ENCODE measurements at places on chromosomes 16 and 17. TPM values are rescaled to one million over a fixed set of nuclear protein-coding genes. Genes with fewer than 3 reads are reported as not detected.

DNA sequence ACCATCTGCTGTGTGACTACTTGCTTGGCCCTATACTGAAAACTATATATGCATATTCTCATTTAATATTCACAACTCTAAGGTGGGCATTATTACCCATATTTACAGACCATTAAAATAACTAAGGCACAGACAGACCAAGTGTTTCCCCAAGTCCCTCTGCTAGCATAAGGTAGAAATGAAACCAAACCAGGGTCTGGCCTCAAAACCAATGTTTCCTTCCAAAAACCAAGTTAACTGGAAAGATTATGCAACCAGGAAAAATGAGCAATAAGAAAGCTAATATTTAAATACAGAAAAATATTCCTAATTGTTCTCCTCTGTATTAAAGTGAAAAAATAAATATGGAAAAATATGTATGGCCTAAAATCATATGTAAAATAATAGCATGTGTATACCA is 50.1 kb downstream of the XPO6 start:
- no peak for DNase-seq

DNA sequence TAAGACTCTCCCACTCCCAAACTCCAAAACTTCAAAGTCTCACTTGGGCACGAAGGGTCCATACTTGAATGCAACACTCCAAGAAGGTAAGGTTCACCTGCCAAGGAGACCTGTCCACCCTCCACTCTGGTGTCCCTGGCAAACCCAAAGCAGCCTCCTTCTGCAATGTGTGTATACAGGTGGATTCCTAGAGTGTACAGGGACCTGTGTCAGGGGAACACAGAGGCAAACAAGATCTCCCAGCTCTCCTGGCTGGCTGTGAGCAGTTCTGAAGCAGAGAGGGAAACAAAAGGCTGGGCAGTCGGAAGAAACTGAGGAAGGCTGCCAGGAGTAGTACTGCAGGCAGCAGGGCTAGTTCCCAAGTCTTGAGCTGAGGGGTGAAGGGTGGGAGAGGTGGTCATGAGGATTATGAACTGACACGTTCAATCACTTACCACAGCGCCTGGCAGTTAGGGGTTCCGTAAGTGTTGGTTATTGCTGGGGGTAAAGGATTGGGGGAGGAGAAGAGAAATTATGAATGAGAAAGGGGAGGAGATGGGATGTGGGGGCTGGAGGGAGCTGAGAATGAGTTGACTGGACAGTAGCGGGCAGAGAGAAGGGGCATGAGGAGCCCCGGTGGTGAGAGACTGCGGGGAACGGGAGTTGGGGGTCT is 795 bp downstream of the KCTD13 start:
- DNase-seq, result no peak

DNA sequence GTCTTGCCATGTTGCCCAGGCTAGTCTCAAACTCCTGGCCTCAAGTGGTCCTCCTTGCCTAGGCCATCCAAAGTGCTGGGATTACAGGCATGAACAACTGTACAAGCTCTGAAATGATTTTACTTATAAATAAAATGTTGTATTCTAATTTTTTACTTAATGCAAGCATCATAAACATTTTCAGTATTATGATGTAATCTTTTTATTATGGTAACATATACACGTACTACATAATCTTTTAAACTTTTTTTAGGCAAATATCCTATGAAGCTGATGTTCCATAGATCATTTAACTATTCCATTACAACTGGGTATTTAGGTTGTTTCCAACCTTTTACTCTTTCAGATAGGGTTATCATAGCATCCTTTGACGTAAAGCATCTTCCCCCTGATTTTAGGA is 33.8 kb upstream of the USP43 start:
- no peak for DNase-seq

DNA sequence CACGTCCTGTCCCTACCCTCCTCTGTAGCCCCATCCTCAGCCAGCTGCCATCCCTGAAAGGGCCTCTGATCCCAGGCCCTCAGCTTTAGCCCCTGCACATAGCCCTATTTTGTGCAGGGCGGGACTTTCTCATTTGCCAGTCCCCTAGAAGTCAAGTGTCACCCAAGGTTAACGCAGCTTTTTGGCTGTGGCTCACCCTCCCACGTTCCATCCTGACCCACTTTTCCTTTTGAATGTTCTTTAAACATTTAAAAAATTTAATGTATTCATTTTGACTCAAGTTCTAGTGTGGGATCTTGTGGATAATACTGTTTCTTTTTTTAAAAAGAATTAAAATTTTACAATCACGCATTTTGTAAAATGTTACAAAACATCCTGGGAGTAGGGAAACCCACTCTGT is 62.2 kb upstream of the LGALS9 start:
- no peak for DNase-seq

DNA sequence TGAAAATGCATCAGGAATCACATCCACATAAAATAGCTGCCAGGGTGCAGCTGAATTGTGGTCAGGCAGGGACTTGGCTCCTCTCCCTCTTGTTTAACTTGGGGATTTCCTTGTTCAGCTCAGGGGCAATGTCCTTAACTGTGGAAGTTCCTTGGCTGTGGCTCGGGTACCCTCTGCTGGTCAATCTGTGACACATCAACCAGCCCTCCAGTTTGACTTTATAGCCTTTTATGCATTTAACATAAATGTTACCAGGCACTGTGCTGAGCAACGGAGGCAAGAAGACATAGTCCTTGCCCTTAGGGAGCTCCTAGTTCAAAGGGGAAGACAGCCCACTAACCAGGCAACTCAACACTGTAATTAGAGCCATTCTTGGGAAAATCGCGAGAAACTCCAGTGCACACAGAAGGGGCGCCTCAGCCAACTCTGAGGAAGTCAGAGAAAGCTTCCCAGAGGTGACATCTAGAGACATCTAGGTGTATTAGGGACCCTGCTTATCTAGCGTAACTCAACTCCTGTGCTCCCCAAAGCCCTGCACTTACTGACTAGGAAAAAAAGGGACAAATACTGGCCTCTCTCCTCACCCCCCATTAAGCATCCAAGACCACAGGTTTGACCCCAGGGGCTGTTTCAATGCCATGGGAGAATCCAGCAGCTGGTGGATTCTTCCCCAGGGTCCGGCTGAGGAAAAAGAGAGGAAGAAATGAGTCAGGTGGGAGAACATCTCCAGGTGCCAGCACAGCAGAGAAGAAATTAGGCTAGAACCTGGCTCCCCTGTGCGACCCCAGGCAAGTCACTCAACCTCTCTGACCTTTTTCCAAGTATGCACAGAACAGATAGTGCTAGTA is 17.3 kb upstream of the EEF2K start:
- no peak for DNase-seq

DNA sequence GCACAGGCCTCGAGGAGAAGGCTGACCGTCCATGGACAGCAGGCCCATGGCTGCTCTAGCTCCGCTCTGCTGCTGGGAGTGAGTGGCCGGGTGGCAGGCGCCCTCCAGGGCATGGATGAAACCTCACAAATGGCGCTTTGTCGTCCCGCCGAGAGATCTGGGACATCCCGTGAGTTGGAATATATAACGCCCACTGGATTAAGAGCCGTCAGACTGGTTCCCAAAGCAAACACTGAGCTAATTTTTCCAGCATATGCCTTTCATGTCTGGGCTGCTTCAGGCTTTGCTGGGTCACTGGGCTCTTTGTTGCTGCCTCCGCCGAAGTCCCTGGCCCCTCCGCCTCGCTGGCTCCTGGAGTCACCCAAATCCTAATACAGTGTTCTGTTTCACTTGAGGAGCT is 266.3 kb downstream of the FOXL1 start:
- DNase-seq, result no peak

GRCh38 chr17:54891176-54891821 is 9.4 kb upstream of the TOM1L1 start:
- no peak for DNase-seq

DNA sequence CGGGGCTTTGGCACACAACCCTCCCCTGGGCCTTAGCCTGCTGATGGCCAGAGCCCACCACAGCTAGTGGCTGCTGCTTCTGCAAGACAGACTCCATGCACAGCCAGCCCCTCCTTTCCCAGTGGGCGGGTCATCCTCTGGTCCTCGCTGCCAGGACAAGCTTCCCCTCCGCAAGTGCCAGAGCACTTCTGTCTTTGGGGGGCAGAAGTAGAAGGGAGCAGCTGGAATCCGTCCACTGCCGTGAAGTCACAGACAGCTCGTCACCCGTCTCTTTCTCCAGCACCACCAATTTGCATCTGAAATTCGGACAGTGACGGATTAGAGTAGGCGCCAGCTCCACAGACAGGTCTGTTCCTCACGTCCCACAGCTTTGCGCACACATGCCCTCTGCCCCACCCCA is 31.3 kb upstream of the NAT9 start:
- no peak for DNase-seq

GRCh38 chr17:79003661-79004411 is 5.7 kb downstream of the CANT1 start:
- no peak for DNase-seq

DNA sequence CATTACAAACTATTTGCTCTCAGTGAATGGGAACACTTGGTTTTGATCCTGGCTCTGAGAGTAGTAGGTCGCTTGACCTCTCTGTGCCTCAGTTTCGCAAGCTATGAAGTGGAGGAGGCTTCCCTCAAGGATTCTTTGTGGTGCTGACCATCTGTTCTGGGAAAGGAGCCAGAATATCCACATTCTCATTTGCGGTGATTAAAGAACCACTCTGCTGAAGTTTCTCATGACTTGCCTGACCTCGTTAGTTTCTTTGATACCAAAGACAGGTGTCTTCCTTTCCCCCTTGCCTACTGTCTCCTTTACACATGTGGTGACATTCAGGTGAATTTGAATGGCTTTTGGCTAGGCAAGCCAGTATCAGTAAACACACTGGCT is 116.0 kb downstream of the SNX29 start:
- no peak for DNase-seq

- DNase-seq, result no peak
These were observed 284 bp upstream of the COPZ2 start for GRCh38 chr17:48037838-48038323.

GRCh38 chr17:41421116-41421515 is 3.3 kb downstream of the KRT37 start:
- no peak for DNase-seq

- DNase-seq, result no peak
These were observed 90.1 kb downstream of the EFCAB13 start for GRCh38 chr17:47413872-47414271.

DNA sequence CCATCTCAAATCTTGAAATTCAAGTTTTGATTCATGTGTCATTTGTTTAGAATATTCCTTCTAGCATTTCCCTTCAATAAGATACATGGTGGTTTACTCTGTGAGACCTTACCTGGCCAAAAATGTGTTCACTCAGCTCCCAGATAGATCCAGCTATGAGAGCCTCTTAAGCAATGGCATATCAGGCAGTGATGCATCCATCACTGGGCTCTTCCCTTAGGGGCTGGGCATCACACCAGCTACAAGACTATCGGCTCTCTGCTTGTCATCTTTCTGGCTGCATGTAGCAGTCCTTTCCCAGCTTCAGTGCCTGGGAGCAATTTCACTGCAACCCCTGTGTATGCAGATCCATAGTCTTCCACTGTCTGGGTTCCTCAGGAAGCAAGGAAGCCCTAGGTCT is 40.6 kb downstream of the GOSR1 start:
- DNase-seq, result no peak

GRCh38 chr16:66925322-66925840 is at the start of gene RRAD:
TSS of gene RRAD (minus strand) at chr16:66925535. CDS start at chr16:66925179, 356 bp downstream.
- DNase-seq, result no peak

DNA sequence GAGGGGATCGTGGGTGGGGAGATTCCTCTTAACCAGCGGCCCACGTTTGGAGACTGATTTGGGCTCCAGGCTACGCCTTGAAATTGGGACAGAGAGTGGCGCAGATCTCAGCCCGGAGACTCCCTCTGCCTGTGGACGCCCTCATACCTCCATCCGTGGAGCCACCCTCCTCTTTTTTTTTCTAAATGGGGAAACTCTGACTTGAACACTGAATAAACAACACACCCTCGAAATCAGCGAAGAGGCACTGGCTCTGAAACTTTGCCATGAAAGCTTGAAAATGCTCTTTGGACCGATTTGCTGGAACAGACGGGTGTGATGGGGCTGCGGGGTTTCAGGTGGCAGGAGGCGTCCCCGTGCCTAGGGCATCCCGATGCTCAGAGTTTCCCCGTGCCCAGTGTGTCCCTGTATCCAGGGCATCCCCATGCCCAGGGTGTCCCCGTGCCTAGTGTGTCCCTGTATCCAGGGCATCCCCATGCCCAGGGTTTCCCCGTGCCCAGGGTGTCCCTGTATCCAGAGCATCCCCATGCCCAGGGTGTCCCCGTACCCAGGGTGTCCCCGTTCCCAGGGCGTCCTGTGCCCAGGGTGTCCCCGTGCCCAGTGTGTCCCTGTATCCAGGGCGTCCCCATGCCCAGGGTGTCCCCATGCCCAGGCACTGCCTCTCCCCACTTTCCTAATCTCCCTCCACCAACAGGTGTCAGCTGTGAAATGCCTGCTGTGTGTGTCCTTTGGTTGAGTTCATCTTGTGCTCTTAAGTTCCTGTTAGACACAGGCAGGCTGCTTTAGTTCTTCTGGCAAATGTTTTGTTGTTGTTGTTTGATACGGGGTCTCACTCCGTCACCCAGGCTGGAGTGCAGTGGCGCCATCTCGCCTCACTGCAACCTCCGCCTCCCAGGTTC is 187.0 kb downstream of the SEC14L1 start:
- no peak for DNase-seq

DNA sequence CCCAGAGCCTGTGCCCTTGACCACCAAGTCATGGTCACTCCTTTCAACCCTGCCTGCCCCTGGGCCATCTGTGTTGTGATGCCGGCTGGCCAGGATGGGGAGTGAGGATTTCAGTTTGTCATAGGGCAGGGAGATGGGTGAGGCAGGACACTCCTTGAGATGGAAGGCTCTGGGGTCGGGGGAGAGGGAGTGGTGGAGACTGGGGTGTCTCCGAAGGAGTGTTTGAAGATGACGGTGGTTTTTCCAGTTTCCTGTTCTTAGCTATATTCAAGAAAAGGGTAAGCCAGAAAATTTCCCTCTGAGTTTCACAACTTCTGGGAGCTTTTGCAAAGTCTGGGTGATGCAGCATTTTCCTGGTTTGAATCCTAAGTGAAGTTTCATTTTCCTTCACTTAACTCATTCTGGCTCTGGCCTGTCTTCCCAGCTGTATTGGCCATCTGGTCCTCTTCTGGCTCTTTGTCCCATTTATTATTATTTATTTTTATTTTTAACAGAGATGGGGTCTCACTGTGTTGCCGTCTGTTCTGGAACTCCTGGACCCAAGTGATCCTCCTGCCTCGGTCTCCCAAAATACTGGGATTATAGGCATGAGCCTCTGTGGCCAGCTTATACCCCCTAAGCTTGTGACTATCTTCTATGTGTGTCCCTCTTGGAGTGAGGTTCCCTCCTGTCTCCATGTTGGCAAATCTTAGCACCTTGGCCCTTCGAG is 27.7 kb downstream of the ABCC1 start:
- no peak for DNase-seq

VWA3A gene
- not detected for total RNA-seq

ZFHX3 gene
- total RNA-seq, result 7.1 TPM

FSCN2 gene
- total RNA-seq, result 1.2 TPM

DUSP3 gene
- total RNA-seq, result 41.6 TPM

MRM1 gene
- 7.8 TPM for total RNA-seq

KRTAP2-3 gene
- not detected for total RNA-seq

TP53TG3 gene
- total RNA-seq, result 1.2 TPM

CACNG3 gene
- total RNA-seq, result not detected
